ENCODE measurements at places on chromosomes 12 and 14.

DNA sequence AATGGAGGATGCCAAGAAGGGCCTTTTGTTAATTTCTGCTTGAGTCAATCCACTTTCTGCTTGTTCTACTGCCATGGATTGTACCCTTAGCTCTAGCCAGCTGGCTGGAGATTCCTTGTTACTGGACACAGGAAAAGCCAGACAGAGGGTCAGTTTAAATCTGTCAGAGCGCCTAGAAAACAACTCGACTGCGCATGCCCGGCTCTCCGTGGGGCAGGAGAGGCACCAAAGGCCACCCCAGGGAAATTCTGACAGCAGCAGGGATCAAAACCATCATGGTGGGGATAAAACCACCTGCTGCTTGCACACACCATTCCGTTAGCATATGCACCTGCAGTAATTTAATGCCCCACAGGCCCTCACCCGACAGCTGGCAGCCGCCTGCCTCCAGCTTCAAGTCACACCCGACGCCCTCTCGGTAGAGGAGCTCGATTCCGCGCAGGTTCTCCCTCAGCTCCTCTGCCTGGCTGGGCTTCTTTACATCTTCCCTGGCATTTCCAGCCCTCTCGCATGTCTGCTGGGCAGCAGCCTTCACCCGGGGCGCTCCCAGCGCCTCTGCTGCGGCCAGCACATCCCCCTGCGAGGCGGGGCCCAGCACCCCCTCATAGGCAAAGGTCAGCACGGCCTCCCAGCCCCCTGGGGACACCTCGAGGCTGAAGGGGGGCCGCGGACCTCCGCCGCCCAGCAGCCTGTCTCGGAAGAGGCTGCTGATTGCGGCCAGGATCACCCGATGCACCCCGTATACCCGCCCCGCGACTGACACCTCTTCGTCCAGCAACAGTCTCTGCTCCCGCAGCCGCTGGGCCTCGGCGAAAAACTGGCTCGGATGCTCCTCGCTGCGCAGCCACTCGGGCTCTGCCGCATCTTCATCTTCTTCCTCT is 1.0 kb downstream of the KLHL33 start:
- DNase-seq = no peak

DNA sequence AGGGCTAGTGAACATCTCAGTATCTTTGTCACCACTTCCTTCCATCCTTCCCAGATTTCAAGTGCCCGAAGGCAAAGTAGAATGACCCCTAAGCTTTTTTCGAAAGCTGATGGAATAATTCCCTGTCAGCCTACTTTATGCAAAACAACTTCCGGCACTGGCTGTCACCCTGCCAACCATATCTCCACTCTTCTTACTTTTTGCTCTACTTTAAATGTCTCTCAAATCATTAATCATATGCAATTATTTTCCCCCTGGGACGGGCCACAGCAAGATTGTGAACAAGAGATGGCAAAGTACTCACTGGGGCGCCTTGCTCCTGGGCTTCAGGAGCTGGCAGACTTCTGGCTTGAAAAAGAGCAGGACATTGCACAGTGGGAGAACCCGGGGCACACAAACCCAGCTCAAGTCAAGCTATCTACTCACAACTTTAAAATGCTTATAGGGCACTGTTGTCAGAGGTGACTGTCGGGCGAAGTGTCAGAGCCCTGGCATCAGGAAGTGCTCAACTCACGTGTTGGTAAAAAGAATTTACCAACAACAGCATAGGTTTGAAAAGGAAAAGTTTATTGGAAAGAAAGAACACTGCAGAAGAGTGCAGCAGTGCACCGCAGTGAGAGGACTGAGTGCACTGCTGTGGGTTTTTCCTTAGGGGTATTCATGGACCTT is 373.5 kb downstream of the PAWR start:
- no peak for DNase-seq

GRCh38 chr12:14452865-14453264 is 87.4 kb downstream of the ATF7IP start:
- no peak for DNase-seq

DNA sequence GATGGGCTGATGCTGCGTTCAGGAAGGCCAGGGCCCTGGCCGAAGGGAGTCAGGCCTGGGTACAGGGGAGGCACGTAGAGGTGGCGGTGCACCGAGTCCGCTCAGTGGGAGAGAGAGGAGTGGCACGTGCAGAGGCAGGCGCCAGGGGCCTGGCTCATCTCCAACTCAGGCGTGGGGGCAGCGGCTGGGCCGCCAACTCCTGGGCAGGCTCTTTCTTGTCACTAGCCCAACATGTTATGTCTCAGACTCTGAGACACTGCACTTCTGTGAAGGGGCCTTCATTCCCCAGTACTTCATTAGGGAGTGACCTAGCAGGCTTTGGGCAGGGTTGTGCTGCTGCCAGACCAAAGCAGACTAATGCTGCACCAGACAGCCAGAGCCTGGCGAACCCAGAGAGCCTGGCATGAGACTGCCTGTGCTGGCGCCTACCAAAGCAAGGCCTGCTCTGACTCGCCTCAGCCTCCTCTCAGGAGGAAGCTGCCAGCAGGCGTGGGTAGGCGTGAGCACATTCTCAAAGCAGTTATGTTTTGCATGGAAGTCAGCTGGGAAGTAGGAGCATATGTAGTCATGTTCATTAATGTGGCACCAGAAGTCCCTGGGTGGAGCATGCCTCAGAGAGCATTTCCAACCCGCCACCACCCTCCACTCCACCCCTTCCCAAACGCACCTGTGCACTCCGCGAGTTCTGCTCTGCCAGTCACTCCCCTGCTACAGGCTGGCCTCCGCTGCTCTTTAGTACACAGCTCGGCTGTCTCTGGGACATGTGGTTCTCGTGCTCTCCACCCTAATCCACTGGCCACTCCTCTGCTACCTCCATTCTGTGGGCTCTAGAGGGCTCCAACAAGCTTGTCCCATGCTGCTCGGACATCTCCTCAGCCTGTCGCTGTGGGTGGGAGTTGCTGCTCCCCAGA is 9.7 kb downstream of the CKB start:
- DNase-seq = no peak

GRCh38 chr14:106317593-106317992 is 791.2 kb downstream of the TMEM121 start:
- no peak for DNase-seq

DNA sequence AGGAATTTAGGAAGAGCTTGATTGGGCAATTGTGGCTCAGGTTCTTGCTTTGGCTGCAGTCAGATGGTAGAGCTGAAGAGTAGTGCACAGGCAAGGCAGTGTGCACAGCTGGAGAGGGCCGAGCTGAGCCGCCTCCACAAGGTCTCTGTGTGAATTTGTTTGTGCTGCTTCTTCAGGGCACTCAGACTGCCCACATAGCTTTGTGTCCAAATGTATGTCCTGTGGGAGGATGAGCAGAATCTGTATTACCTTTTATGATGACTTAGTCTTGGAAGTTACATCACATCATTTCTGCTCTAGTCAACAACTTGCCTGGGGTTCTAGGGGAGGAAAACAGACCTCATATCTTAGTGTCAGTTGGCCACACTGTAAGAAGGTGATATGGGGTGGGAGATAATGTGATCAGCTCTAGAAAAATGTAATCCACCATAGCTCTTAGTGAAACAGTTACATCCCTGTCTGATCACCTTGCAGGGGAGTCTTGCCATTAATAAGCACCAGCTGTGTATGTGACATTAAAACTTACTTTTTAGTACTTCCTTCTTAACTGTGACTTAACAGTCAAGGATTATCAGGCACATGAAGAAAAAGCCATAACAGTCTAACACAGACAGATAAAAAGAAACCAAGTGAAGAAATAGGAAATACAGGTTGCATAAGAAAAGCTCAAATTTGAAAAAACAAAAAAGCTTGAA is 53.4 kb downstream of the RCOR1 start:
- DNase-seq = peak; percentile 61

- DNase-seq = peak; percentile 46
These were observed 795 bp downstream of the LMBR1L start for GRCh38 chr12:49109641-49110463.

GRCh38 chr12:84696908-84697540 is 215.6 kb downstream of the SLC6A15 start:
- no peak for DNase-seq

- no peak for DNase-seq
These were observed 18.7 kb upstream of the MYO1H start for GRCh38 chr12:109329003-109329402.

DNA sequence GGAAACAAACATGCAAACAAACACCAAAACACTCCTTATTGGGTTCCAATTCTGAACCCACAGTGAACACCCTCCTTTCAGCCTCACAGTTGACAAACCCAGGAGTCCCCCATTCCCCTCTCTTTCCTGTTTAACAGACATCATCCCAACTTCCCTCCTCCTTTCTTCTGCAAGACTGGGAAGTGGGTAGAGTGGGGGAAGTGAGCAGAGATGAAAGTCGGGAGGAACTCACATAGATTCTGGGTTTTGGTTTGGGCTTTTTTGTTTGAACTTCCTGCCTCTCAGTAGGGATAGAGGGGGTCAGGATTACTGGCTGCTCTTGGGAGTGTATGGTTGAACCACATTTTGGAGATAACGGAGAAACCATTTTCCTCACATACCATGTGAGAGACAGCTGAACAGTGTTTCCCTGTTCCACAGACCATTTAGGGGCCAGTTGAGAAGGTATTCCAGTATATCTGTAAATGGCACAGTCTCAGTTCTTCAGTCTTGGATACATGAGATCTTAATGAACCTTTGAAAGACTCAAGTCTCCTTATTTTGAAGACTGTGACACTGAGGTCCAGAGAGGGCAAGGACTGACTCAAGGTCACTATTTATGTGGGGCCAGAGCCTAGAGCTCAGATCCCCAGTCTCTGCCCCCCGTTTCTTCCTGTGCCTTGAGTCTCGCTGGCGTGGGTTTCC is 3.9 kb upstream of the GPR84 start:
- DNase-seq = no peak

DNA sequence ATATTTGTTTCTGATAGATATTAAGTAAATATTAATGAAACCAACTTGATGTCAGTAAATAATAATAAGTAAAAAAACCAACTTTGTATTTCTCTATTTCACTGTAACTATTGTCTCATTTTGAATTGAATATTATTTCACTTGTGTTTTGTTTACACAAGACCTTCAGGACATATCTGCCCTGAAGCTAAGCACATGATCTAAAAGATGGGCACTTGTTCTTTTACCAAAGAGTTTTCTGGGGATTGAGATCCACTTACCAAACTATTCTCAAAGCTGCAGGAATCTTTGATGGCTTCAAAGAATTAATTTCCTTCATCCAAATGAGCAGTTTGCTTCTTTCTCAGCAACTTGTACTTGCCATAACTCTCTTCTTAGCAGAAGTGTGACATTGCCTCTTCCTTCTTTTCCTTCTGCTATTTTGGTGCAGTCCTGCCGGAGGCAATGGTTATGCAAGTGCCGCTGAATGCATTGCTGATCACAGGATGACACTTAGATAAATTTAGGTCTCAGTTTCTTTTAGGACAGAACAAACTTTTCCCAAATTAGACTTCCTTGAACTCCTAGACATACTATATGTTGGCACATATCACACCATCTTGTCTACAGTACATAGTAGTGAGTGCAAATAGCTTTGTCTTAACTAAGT is 9.2 kb downstream of the FAR2 start:
- peak; percentile 88 for DNase-seq

GRCh38 chr14:38951451-38951850 is 151.6 kb downstream of the SEC23A start:
- no peak for DNase-seq

DNA sequence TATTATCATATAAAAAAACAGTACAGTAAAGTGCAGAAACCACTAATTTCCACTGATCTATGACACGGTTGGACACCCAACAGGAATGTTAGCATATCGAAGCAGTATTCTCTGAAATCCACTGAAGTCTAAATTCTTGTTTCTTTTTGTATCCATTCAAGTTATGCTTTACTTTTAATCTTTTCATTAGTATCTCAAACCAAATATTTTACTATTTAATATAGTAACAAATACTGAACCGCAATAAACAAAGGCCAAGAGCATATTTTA is 41.1 kb downstream of the ATXN2 start:
- DNase-seq = no peak

- DNase-seq = no peak
These were observed 80.9 kb downstream of the RPS6KA5 start for GRCh38 chr14:90979515-90979914.

GRCh38 chr14:103854822-103855733 is 7.7 kb upstream of the PPP1R13B start:
- no peak for DNase-seq

DNA sequence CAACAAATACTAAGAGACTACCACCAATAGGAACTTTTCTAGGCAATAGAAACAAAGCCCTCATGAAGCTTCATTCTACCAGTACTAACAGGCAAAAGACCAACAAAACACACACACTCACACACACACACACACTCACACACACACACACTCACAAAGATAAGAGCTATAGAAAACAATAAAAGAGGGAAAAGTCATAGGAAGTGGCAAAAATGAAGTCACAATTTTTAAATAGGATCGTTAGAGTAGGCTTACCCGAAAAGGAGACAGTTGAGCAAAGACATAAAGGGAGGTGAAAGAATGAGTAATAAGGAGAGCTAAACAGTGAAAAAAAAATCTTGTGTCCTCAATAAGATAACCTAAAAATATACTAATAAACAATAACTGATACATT is 66.5 kb downstream of the C2CD5 start:
- no peak for DNase-seq

DNA sequence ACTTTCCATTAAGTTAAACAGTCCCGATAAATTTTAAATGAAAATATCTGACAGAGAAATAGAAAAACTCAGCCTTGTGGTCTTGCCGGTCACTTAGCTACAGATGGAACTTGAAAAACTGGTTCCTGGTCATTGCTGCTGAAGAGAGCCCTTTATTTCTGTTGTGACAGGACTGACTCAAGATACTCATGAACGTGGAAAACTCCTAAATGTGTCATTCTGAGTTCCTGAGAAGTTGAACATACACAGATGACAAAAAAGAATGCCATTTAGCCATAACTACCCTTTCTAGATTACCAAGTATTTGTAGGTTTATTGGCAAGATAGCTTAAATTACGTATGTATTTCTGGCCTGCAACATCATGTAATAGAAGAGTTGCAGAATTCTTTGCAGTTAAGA is 134.2 kb downstream of the HMGA2 start:
- no peak for DNase-seq

DNA sequence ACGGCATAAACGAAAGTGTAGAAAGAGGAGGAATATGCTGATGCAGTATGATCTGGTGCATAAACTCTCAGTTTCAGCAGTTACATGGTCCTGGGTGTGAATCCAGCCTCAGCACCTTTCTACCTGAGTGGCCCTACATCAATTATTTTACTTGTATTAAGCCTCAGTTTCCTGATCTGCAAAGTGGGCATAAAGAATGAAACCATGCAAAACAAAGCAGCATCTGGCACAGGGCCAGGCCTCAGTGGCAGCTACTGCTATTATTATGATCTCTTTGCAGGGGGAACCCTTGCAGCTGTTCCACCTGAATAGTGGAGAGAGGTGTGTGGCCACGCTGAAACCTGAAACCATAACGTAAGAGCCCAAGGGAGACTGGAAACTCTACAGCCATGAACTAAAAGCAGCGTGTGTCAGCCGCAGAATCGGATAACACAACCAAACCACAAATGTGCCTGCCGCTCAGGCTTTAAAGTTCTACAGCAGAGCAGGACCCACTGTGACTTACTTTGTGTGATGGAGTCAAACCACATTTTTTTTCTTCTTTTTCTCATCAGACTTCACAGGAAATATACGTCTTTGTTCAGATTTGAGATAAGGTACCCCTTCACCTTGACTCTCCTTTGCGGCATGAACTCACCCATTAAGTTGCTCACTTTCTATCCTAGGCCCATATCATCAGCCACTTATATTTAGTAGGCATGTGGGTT is 29.2 kb upstream of the FOS start:
- DNase-seq = no peak
